ENCODE measurements at places on chromosomes 16 and 17.

DNA sequence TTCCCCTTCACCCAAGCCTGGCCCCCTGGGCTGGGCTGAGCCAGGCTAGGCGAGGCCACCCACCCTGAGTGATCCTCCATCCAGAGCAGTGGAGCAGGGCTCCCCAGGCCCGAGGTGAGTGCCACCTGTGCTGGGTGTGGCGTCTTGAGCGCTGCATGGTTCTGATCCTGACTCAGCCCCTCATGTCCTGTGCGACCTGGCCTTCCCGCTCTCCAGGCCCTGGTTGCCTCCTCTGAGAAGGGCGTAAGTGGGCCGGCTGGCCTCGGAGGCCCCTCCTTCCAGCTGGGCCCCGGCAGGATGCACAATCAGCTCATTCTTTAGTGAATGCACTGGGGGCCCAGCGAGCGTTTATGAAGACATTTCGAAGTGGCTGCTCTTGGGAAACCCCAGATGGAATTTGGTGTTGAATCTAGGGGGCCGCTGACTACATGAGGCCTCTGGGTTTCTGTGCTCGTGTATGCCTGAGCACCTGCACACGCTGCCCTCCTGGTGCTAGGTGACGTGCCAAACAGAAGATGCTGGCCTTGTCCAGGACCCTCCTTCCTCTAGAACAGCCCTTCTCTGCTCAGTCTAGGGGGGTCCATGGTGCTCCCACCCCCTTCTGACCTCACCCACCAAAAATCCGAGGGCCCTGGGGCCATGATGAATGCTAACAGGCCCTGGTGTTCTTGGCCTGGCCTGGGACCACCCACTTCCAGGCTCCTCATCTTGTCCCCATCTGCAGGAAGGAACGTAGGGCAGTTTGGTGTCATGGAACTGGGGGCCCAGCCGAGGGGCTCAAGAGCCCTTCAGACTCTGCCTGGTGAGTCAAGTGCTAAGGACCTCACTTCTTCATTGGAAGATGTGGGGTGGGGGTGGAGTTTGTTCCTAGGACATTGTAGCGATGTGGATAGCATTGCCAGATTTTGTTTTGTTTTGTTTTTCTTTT lies 3.6 kb upstream of the TMEM92 start:
- DNase-seq, result no peak

DNA sequence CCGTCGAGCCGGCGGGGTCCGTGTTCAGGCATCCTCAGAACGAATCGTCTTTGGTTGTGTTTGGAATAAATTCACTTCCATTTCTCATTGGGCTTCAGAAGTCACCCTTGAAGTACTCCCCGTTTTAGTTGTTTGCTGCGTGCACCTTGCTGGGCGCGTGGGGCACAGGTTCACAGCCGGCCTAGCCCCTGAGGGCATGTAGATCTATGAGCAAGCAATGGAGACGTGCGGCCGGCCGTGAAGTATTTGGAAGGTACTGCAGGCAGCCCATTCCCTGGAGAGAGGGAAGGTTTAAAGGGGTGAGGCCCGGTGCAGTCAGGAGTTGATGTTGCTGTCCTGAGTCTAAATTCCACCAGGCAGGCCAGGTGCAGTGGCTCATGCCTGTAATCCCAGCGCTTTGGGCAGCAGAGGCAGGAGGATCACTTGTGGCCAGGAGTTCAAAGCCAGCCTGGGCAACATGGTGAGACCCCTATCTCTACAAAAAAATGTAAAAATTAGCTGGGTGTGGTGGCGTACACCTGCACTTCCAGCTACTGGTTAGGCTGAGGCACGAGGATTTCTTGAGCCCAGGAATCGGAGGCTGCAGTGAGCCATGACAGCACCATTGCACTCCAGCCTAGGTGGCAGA lies 714 bp downstream of the ACSF3 start:
- no peak for DNase-seq

DNA sequence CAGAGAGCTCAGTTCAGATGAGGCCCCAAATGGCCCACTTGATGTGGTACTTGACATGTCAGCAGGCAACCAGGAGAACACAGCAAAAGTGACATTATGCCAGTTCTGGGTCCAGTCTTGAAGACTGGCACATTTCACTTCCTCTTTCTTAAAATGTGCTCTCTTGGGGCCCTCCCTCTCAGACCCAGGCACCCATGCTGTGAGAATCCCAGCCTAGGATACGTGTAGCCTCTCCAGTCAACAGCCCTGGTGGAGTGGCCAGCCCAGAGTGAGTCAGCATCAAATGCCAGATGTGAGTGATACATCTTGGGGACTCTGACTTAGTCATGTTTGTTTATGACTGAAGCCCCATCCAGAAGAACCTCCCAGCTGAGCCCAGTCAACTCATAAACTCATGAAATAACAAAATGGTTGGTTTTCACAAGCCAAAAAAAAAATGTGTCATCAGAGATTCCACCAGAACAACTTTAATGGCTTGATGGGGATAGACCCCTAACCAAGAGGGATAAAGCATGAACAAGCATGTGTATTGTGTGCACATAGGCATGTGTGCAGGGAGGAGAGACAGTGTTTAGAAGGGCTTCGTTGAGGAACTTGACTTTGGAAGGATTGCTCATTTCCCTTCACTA lies 82.5 kb upstream of the TNRC6C start:
- DNase-seq, result peak; percentile 71

GRCh38 chr16:19382887-19383816 lies 34.5 kb upstream of the TMC5 start:
- DNase-seq, result no peak

DNA sequence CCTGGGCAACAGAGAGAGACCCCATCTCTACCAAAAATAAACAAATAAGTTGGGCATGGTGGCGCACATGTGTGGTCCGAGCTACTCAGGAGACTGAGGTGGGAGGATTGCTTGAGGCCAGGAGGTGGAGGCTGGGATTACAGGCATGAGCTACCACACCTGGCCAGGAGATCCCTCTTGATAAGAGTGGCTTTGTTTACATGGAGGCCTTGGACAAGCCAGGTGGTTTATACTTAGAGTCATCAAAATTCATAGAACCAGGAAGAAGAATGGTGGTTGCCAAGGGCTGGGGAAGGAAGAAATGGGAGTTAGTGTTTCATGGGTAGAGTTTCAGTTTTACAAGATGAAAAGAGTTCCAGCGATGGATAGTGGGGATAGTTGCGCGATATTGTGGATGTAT lies 8.8 kb upstream of the ZFP1 start:
- DNase-seq, result no peak

- DNase-seq, result no peak
These were observed 244.4 kb downstream of the FTO start for GRCh38 chr16:53948326-53948725.

- no peak for DNase-seq
These were observed 58.9 kb downstream of the CES1 start for GRCh38 chr16:55773859-55774549.

GRCh38 chr16:2424061-2425007 lies 4.9 kb upstream of the CCNF start:
- DNase-seq, result no peak

GRCh38 chr16:28326881-28327610 lies 34.7 kb downstream of the SBK1 start:
- DNase-seq, result peak; percentile 65
